ENCODE measurements at places on chromosomes 6 and 20.

- DNase-seq, result no peak
Observed at GRCh38 chr6:67252663-67253062, 1382.4 kb upstream of the ADGRB3 start.

- DNase-seq, result peak; percentile 46
Observed at GRCh38 chr6:130697995-130698535, 129.1 kb upstream of the SMLR1 start.

- no peak for DNase-seq
Observed at GRCh38 chr6:20217324-20217855, 5.1 kb upstream of the MBOAT1 start.

GRCh38 chr20:57834306-57835073, 124.7 kb upstream of the PMEPA1 start:
- no peak for DNase-seq

- no peak for DNase-seq
Observed at GRCh38 chr6:103119056-103119455, 1725.5 kb downstream of the GRIK2 start.

DNA sequence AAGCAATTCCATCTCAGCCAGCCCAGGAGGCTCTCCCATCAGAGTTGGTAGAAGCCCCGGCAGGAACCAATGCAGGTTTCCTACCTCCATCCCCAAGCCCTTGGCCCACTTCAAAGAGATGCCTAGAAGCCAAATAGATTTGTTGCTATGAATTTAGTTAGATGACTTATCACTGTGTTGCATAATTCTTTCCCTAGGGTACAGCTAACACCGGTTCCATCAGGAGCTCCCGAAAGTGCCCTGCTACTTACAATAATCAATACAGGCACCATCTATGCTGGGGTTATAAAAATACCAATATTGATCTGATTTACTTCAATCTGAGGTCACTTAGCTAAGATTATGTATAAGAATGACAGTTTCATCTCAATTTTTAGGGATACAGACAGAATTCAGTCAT, 113.0 kb downstream of the MAP7 start:
- no peak for DNase-seq

DNA sequence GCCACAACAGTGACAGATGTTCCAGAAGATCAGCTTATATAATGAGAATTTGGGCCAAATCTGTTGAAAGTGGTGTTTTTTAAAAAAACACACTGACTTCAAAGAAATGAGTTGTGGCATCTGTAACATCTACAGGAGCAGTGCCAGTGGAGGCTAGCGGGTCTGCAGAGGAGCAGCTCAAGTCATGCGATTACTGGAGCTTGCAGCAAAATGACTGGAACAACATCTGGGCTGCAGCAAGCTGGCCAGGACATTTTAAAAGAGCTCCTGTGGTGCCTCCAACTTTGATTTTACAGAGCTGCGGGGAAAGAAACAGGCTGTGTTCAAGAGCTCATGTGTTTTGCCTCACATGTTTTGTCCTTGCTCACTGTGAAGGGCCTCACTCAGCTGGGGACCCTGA, 57.2 kb downstream of the TBX18 start:
- no peak for DNase-seq

GRCh38 chr6:44734886-44735629, 347.6 kb downstream of the CDC5L start:
- DNase-seq, result no peak

- no peak for DNase-seq
Observed at GRCh38 chr6:121347484-121347883, 13.2 kb upstream of the TBC1D32 start.

DNA sequence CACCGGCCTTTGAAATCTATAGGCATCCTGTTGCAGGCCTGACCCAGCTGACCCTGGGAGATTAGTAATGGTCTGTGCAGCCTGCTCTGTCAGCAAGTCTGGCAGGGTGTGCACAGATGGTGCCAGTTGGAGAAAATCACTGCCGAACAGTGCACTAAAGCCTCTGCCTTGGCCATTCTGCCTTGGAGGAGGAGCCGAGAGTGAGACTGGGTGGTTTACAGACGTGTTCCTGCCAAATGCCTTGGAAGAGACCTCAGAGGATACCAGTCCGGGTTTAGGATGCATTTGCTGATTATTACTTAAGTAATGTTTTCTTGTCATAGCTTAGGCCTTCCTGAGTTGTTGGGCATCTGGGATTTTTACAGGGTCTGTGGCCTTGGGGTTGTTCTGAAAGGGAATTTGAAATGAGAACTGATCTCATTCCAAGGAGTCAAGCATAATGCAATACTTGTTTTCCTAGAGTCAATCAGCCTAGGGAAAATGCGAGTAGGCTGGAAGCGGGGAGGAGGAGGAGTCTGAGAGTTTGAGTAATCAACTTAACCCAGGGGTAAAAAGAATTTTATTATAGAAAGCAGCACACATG, 292.1 kb downstream of the SOX4 start:
- DNase-seq, result no peak

DNA sequence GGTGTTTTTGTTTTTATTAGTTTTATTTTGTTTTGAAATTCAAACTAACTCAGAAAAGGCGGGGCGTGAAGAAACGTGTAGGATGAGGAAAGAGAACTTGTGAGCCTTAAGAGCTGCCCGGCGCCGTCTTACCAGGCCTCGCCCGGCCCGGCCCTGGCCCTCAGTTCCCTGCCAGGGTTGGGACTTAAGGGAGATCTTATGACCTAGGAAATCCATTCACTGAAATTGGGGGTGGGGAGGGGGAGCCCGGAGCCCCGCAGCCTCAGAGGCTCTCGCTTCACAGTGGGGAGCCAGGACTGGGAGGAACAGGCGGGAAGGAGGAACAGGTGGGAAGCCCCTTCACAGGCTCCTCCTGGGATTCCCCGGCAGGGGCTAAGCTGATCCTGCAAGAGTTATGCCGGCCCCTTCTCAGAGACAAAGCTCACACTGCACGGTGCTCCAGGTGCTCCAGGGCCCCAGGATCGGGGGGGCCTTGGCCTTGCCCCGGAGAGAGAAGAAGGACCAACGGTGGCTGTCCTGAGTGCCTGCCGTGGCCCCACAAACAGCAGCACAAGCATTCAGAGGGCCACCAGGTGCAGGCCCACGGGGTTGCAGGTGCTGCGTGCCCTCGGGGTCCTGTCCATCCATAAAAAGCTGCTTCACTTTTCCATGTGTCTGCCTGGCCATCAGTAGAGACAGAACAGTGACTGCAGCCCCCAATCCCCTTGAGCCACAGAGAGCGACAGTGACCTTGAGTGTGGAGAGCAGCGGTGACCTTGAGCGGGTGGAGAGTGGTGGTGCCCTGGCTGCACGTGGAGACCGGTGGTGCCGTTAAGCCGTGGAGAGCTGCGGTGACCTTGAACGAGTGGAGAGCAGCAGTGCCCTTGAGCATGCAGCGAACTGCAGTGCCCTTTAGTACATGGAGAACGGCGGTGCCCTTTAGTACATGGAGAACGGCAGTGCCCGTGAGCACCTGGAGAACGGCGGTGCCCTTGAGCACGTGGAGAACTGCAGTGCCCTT, 152.7 kb downstream of the DLL1 start:
- DNase-seq, result no peak

- DNase-seq, result no peak
Observed at GRCh38 chr6:132354517-132355167, 46.6 kb downstream of the MOXD1 start.

DNA sequence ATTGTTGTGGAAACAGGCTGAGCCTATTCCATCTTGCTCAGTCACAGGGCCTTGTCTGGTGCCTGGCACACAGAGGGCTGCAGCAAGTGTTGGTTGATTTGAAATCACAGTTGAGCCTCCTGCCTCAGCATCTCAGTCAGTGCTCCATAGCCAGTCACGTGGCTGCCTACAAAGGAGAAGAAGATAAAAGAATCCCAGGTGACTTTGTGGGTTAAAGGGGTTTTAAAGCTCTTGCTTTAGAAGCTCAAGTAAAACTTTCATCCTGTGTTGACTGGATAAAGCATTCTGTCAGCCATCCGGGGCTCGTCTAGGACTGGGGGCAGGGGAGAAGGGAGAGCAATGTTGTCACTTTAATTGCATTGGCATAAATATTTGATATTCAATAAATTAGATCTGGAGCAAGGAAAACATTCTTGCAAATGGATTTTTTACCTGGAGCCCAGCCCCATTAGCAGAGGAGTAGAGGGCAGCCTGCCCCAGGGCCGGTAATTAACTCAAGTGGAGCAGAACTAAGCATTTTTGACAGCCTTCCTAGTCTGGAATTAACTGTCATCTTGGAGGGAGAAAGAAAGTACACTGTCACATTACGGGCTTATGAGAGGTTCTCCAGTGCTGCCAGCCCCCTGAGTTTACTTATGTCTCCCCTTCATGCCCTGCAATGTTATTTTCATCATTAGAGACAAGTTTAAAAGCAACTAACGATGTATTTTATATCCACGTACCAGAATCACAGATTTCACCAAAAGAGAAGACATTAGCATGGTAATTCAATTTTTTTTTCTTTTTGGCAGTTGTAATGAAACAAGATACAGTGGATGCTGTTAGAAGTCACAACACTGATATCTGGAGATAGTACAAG, 71.7 kb upstream of the GTSF1L start:
- DNase-seq, result no peak

DNA sequence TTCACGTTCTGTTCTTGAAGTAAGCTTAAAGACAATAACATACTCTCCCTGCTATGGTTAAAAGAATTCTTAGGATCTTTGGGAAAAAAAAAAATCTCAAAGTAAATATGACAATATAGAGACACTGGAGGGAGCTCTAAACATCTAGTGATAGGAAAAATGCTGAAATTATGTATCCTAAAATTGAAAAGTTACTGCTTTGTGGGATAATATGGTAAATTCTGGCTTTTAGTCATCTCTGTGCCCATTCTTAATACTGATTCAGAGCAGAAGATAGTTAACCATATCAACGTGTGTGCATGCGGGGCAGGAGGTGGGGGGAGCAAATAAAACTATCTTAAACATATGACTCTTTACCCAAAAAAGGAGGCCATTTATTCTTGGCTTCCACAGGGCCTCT, 165.4 kb downstream of the GMPR start:
- no peak for DNase-seq

DNA sequence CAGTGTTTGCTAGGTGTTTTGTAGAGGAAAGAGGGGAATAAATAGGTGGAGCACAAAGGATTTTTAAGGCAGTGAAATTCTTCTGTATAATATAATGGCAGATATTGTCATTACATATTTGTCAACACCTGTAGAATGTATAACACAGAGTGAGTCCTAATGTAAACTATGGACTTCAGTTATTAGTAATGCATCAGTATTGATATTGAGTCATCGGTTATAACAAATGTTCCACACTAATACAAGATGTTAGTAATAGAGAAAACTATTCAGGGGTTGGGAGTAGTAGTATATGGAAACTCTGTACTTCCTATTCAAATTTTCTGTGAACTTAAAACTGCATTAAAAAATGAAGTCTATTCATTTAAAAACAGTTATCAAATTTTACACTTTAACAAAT, 299.2 kb downstream of the UBE3D start:
- DNase-seq, result no peak

- DNase-seq, result peak; percentile 65
Observed at GRCh38 chr6:31681135-31681671, 336 bp upstream of the LY6G5C start.

Measured in GM19239 (cell line).